ENCODE measurements at places on chromosomes 6 and 20. TPM values are rescaled to one million over a fixed set of nuclear protein-coding genes. Genes with fewer than 3 reads are reported as not detected.

DNA sequence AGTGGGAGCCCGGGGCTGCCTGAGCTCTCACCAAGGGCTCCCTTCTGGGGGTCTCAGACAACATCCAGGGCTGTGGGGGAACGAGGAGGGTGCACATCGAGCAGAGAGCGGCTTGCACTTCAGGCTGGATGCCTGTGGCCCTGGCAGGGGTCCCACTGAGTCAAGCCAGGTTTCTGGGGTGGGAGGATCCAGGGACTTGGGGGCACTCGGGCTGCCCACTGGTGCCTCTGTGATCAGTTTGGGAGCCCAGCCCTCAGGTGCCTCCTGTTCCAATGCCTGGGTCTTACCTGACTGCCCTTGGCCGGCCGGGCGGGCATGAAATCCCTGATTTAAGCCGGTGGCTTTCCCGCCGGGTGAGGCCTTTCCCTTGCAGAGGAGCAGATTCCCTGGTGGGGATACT, 470 bp downstream of the COL20A1 start:
- H3K27me3 ChIP-seq = peaks cover 73% of the 10 kb centered on the region
- H3K27ac ChIP-seq = no peak overlapping the region
- DNase-seq = no peak
- no peak overlapping the region for H3K4me3 ChIP-seq

GRCh38 chr6:167817729-167818128, 9.0 kb upstream of the AFDN start:
- no peak for DNase-seq
- H3K36me3 ChIP-seq = no peaks in the 10 kb centered on the region
- H3K4me3 ChIP-seq = no peak overlapping the region
- no peaks in the 10 kb centered on the region for H3K4me1 ChIP-seq
- H3K27ac ChIP-seq = no peak overlapping the region

Gene PLN
- 23.3 TPM for total RNA-seq

Gene LY6G6D
- total RNA-seq = not detected

GRCh38 chr6:39213195-39213920, 15.9 kb downstream of the KCNK5 start:
- no peak overlapping the region for H3K4me3 ChIP-seq
- DNase-seq = no peak
- peaks cover 82% of the 10 kb centered on the region for H3K4me1 ChIP-seq
- H3K27ac ChIP-seq = no peak overlapping the region
- no peaks in the 10 kb centered on the region for H3K27me3 ChIP-seq
- H3K36me3 ChIP-seq = no peaks in the 10 kb centered on the region

Gene DEFB132
- not detected for total RNA-seq

DNA sequence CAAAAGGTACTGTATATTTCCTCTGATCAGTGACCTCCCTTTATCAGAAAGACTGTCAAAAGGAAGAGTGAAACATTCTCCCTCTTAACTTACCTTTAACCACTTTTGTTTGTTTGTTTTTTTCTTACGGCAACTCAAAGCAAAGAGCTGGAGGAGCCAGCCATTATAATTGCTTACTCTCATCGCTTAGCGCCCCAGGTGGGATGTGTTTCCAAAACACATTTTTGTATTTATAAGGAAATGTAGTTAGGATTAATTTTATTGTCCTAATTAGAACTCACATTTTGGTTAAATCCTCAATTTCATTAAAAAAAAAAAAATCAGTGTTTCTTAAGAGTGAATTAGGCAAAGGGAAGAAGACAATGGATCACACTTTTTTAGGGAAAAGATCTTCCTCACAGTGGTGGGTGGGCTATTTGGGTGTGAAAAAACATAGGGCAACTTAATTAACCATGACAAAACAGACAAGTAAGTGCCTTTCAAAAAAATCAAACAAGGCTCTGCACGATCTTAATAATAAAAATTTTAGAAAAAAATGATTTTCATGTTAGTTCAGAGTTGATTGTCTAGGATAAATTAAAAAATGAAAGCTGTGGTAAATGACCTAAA, 1.2 kb upstream of the PHACTR2 start:
- no peaks in the 10 kb centered on the region for H3K36me3 ChIP-seq
- DNase-seq = no peak
- no peak overlapping the region for H3K27ac ChIP-seq
- H3K4me3 ChIP-seq = no peak overlapping the region

Gene PACRG
- total RNA-seq = not detected

GRCh38 chr6:119349361-119350201, at the start of gene MAN1A1:
TSS of gene MAN1A1 (minus strand) at chr6:119349761. CDS start at chr6:119349065, 696 bp downstream.
- no peaks in the 10 kb centered on the region for H3K36me3 ChIP-seq
- peak within 1 kb of the TSS; percentile 95 for H3K4me3 ChIP-seq
- H3K27me3 ChIP-seq = no peaks in the 10 kb centered on the region
- DNase-seq = peak; percentile 90
- H3K27ac ChIP-seq = peak within 1 kb of the TSS; percentile 81

Gene IL17F
- not detected for total RNA-seq

DNA sequence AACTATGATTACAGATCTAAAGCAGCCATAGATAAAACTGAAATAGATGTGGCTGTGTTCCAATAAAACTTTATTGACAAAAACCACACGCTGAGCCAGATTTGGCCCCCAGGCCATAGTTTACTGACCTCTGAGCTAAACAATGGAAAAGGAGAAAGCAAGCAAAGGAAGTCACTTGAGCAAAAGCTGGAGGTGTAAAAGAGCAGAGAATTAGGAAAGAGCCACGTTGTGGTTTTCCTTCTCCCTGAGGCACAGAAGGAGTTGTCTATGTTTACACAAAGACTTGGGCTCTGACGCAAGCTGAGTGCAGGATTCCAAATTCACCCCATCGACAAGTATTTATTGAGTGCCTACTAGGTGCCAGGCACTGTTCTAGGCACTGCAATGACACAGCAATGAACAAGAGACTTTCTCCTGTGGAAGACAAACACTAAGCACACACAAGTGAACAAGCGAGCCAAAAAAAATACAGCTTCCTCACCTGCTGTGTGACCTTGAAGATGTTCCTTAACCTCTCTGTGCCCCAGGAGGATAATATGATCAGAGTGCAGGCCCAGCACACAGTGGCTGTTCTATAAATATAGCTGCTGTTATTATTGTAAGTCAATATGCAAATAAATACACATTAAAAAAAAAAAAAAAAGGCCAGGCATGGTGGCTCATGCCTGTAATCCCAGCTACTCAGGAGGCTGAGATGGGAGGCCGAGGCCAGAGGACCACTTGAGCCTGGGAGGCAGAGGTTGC, 75.4 kb upstream of the PTPN1 start:
- H3K27me3 ChIP-seq = no peaks in the 10 kb centered on the region
- H3K36me3 ChIP-seq = no peaks in the 10 kb centered on the region
- H3K4me3 ChIP-seq = no peak overlapping the region
- H3K4me1 ChIP-seq = peaks cover 7% of the 10 kb centered on the region
- H3K27ac ChIP-seq = peak overlapping the region; percentile 77

DNA sequence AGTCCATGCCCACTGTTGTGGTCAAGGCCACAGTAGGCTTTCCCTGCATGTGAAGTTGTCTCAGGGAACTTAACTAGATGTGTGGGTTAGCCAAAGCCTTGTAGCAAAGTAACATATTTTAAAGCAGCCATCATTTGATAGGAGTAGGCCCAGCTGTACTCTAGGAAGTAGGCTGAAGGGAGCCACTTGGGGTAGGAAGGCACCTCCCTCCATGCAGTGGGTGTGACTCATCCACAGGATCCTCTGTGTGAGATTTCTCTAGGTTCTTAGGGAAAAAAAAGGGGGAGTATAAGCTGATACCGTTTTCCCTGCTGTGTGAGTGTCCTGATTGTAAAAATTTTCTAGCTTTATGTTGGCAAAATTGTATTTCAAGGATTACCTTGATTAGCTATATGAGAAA, 44.7 kb downstream of the VAPB start:
- H3K36me3 ChIP-seq = peaks cover 28% of the 10 kb centered on the region
- no peak overlapping the region for H3K27ac ChIP-seq
- no peak for DNase-seq
- peaks cover 22% of the 10 kb centered on the region for H3K4me1 ChIP-seq
- H3K27me3 ChIP-seq = no peaks in the 10 kb centered on the region
- no peak overlapping the region for H3K4me3 ChIP-seq

Gene SH3BGRL2
- 27.2 TPM for total RNA-seq

DNA sequence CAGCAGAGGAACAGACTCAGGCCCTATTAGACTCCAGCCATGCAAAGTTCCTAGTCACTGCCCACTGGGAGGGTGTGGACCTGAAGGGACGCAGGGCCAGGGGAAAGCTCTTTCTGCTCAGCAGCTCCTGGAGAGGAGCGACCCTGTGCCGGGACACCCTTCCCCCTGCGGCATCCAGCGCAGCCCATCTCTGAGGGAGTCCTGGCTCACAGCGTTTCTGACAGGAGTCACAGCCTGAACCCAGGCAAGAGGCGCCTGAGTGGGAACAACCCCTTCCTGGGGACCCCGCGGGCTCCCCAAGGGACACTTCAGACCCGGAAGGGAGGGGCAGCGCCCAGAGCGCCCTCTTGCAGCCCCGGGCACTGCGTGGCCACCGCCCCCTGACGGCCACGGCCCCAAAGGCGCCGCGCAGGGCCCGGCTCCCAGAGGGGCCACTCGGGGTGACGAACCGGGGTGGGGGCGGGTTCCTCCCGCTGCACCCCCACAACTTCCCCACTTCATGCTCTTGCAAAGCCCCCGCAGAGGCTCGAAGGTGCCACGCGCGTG, 862 bp downstream of the UCKL1 start:
- H3K4me1 ChIP-seq = peaks cover 67% of the 10 kb centered on the region
- no peaks in the 10 kb centered on the region for H3K27me3 ChIP-seq
- peak overlapping the region; percentile 87 for H3K4me3 ChIP-seq
- no peak for DNase-seq
- peaks cover 26% of the 10 kb centered on the region for H3K36me3 ChIP-seq

DNA sequence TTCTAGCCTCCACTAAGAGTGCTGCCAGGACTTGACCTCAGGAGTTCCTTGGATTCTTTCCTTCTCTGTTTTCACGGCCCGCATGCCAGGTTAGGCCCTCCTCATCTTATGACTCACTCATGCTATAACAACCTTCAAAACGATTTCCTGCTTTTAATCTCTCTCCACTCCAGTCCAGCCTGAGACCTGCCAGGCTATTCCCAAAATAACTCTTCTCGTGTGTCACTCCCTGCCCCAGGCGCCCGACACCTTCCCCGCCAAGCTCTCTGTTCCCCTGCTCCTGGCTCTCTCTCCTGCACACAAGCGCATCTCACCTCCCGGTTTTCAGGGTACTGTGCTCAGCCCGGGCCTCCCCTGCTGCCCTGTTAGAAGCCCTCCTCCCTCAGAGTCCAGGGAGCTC, 64.1 kb upstream of the RPS6KA2 start:
- H3K36me3 ChIP-seq = no peaks in the 10 kb centered on the region
- peaks cover 21% of the 10 kb centered on the region for H3K4me1 ChIP-seq
- H3K4me3 ChIP-seq = no peak overlapping the region
- H3K27me3 ChIP-seq = no peaks in the 10 kb centered on the region
- H3K27ac ChIP-seq = no peak overlapping the region

DNA sequence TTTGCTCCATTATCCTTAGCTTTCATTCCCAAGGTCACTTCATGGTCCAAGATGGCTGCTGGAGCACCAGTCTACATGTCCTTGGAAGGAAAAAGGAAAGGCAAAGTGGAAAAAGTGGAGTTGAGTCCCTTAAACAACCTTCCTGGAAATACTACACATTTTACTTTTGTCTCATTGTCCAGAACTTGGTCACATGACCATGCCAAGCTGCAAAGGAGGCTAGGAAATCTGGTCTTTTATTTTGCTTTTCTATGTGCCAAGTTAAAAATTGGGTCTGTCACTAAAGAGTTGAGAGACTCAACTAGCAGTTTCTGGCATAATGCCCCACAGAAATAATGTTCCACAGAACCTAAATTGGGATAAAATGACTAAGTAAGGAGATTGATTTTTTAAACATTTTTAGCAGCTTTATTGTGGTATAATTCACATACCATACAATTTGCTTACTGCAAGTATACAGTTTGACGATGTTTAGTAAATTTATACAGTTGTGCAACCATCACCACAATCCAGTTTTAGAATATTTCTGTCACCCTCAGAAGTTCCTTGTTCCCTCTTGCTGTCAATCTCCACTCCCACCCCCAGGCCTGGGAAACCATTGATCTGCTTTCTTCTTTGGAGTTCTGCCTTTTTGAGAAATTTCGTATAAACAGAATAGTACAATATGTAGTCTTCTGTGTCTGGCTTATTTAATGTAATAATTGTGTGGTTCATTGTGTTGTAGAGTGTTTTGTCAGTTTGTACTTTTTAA, 5.6 kb upstream of the CHD6 start:
- no peaks in the 10 kb centered on the region for H3K36me3 ChIP-seq
- no peaks in the 10 kb centered on the region for H3K27me3 ChIP-seq
- no peak overlapping the region for H3K27ac ChIP-seq
- H3K4me3 ChIP-seq = no peak overlapping the region
- DNase-seq = no peak

Gene GPSM3
- total RNA-seq = not detected

Gene SLPI
- 127 TPM for total RNA-seq

DNA sequence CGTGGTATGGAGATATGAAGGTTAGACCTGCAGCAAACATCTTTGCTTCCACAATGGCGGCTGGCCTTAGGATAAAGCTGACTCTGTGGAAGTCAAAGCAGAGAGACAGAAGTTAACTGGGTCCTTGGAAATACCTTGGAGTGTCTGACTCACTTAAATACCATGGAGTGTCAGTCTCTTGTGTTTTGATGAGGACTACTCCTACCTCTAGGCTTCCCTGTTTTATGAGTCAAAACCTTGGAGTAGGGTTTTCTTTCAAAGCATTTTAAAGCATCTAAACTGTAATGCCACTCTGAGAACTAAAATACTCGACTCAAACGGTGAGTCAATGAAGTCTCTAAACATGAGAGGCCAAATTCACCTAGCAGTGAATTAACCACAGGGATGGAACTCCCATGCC, 329.1 kb downstream of the SAMD5 start:
- H3K4me3 ChIP-seq = no peak overlapping the region
- no peaks in the 10 kb centered on the region for H3K27me3 ChIP-seq
- no peaks in the 10 kb centered on the region for H3K36me3 ChIP-seq
- peaks cover 5% of the 10 kb centered on the region for H3K4me1 ChIP-seq
- H3K27ac ChIP-seq = no peak overlapping the region

GRCh38 chr20:3311623-3312022, 72.6 kb upstream of the SLC4A11 start:
- DNase-seq = peak; percentile 30
- peaks cover 20% of the 10 kb centered on the region for H3K4me1 ChIP-seq
- H3K36me3 ChIP-seq = peaks cover 95% of the 10 kb centered on the region
- no peak overlapping the region for H3K4me3 ChIP-seq
- no peak overlapping the region for H3K27ac ChIP-seq

DNA sequence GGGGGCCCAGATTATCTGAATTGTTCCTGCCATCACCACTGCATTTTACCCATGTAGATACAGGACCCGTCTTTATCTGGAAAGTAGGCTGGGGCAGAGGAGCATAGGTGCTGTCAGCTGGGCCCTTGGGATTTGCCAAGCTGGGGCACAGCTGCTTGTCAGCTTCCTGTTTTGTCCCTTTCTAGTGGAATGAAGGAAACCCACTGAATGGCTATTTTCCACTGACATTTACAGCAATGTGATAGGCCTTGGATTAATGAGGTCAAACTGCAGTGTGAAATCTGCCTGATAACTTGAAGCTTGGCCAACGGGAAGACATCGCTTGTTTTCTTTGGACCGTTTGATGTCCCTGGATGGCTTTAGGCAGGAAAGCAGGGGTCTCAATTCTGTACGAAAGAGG, 6.7 kb downstream of the PPP1R16B start:
- peak; percentile 18 for DNase-seq
- H3K4me3 ChIP-seq = no peak overlapping the region
- no peaks in the 10 kb centered on the region for H3K36me3 ChIP-seq
- H3K27me3 ChIP-seq = peaks cover 53% of the 10 kb centered on the region

Gene FAM83C
- not detected for total RNA-seq

GRCh38 chr20:10954908-10955580, 281.2 kb upstream of the JAG1 start:
- no peaks in the 10 kb centered on the region for H3K36me3 ChIP-seq
- no peaks in the 10 kb centered on the region for H3K27me3 ChIP-seq
- no peaks in the 10 kb centered on the region for H3K4me1 ChIP-seq
- DNase-seq = no peak

- DNase-seq = peak; percentile 92
- no peaks in the 10 kb centered on the region for H3K36me3 ChIP-seq
- peak within 1 kb of the TSS; percentile 82 for H3K4me3 ChIP-seq
- H3K4me1 ChIP-seq = no peaks in the 10 kb centered on the region
Measured at GRCh38 chr6:27388293-27389197, at the start of gene ZNF391. TSS of gene ZNF391 (plus strand) at chr6:27388759. CDS start at chr6:27400371, 11,612 bp downstream.

Gene C20orf204
- total RNA-seq = 1.7 TPM

Data from stomach (tissue), 19 donors.